Activated CD4-positive, alpha-beta memory T cell treated with anti-CD3 and anti-CD28 coated beads for 36 hours (primary cell): ENCODE measurements at places on chromosomes 11 and 22. TPM values are rescaled to one million over a fixed set of nuclear protein-coding genes. Genes with fewer than 3 reads are reported as not detected.

- no peak for DNase-seq
- no peaks in the 10 kb centered on the region for H3K27me3 ChIP-seq
- peaks cover 80% of the 10 kb centered on the region for H3K4me1 ChIP-seq
- peak overlapping the region; percentile 83 for H3K27ac ChIP-seq
Observed at GRCh38 chr11:116928102-116928777, 90.8 kb upstream of the APOA1 start.

DNA sequence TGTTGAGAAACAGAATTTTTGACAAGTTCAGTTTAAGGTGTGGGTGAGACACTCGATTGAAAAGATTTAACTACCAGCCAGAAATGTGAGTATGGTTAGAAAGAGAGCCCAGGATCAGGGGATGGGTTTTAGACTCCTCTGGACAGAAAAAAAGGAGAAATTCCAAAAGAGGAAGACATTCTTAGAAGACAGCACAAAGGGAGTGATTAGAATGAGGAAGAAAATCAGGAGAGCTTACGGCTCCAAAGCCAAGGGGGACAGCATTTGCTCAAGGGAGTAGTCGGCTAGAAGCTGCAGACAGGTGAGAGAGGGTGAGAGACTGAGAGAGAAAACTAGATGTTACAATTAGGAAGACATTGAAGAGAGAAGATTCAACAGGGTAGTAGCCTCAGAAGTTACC lies 166.1 kb downstream of the ADAMTS15 start:
- no peak for DNase-seq
- no peaks in the 10 kb centered on the region for H3K4me1 ChIP-seq
- H3K27ac ChIP-seq = no peak overlapping the region
- H3K27me3 ChIP-seq = peaks cover 2% of the 10 kb centered on the region
- no peaks in the 10 kb centered on the region for H3K36me3 ChIP-seq

DNA sequence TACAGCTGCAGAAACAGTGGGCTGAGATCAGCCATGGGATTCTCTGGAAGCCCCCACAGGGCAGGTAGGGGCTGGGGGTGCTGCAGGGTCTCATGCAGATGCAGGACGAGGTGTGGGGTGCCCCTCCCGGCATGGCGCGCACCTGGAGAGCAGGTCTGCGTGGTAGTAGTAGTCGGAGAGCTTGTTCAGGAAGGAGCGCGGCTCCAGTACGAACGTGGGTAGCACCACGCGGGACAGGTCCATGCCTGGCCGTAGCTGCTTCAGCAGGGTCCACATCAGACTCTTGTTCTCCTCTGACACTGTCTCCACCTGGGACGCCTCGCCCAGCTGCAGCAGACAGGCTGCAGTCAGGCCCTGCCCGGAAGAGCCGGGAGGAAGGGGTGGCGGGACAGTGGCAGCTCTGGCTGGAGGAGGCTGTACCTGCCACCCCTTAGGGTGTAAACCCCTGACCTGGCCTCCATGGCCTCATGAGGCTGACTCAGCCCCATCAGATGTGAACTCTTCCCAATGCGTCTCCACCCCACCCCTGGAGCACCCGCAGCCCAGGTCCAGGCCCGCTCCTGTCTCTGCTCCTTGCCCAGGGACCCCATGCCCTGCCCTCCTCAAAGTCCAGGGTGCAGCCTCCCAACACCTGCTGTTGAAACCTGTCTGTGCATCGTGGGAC lies 47.0 kb upstream of the CARS1 start:
- DNase-seq = no peak
- H3K27me3 ChIP-seq = no peaks in the 10 kb centered on the region
- H3K27ac ChIP-seq = no peak overlapping the region
- H3K36me3 ChIP-seq = no peaks in the 10 kb centered on the region
- peaks cover 4% of the 10 kb centered on the region for H3K4me1 ChIP-seq

- H3K4me1 ChIP-seq = no peaks in the 10 kb centered on the region
- no peak overlapping the region for H3K27ac ChIP-seq
- H3K27me3 ChIP-seq = no peaks in the 10 kb centered on the region
- H3K36me3 ChIP-seq = peaks cover 23% of the 10 kb centered on the region
Observed at GRCh38 chr11:34150494-34151151, 45.2 kb downstream of the NAT10 start.

DNA sequence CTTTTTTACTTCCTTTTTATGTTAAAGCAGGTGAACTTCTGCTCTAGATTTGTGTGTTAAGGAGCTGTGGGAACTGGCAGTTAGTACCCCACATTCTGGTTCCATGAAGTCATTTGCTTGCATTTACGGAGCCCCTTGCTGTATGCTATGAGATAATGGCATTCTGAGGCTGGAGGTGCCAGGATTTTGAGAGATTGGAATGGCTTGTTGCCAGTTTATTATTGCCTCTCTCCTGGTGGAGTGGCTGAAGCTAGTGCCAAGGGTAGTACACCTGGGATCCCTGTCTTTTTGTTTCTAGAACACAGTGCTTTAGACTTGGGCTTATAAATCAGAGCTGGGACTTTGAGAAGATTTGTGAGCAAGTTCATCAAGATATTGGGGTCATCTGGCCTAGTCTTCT lies 73.8 kb downstream of the STIM1 start:
- no peaks in the 10 kb centered on the region for H3K27me3 ChIP-seq
- no peak overlapping the region for H3K27ac ChIP-seq
- H3K4me1 ChIP-seq = peaks cover 25% of the 10 kb centered on the region

- H3K27me3 ChIP-seq = no peaks in the 10 kb centered on the region
- DNase-seq = peak; percentile 47
- H3K4me3 ChIP-seq = no peak overlapping the region
- H3K4me1 ChIP-seq = peaks cover 50% of the 10 kb centered on the region
Observed at GRCh38 chr11:35330931-35331330, 88.4 kb downstream of the SLC1A2 start.

DNA sequence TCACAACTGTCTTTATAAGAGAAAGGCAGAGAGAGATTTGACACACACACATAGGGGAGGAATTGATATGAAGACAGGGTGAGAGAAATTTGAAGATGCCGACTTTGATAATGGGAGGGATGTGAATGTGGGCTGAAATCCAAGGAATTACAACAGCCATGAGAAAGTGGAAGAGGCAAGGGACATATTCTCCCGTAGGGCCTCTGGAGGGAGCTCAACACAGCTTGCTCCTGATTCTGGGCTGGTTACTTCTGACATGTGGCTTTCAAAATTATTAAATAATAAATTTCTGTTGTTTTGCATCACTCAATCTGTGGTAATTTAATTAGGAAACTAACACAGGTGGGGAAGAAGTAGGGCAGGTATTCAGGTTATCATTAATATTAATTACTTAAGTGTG lies 282.9 kb downstream of the LUZP2 start:
- DNase-seq = no peak
- H3K4me3 ChIP-seq = no peak overlapping the region
- no peaks in the 10 kb centered on the region for H3K36me3 ChIP-seq

- H3K27me3 ChIP-seq = peaks cover 21% of the 10 kb centered on the region
- no peak overlapping the region for H3K4me3 ChIP-seq
- no peaks in the 10 kb centered on the region for H3K4me1 ChIP-seq
- no peaks in the 10 kb centered on the region for H3K36me3 ChIP-seq
Observed at GRCh38 chr22:49345896-49346295, 481.8 kb downstream of the BRD1 start.

DNA sequence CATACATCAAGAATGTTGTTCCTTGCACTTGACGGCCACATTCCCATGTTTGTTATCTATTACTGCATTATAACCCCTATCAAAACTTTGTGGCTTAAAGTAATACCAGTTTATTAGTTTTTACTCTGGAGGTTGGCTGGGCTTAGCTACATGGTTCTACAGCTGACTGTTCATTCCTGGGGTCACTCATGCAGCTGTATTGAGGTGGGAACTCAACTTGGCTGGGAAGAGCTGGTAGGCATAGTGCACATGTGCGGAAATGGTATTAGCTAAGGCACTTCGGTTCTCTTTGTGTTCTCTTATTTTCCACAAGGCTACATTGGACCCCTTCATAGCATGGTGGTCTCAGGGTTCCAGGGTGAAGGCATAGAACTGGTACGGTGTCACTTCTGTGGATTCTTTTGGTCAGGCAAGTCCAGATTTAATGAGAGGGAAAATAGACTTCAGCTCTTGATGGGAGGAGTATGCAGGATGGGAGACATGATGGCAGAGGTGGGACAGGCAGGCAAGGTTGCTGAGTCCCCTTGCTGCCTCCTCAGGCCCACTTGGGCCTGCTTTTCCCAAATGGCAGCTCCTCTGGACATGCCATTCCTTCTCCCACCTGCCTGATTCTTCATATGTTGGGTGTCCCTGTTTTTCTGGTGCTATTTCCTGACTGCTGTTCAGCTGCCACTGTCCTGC lies 16.1 kb downstream of the YDJC start:
- H3K4me1 ChIP-seq = peaks cover 22% of the 10 kb centered on the region
- DNase-seq = no peak
- peak overlapping the region; percentile 65 for H3K27ac ChIP-seq

- H3K36me3 ChIP-seq = no peaks in the 10 kb centered on the region
- H3K4me1 ChIP-seq = no peaks in the 10 kb centered on the region
- no peak overlapping the region for H3K27ac ChIP-seq
Observed at GRCh38 chr11:38950867-38951266, 2352.8 kb upstream of the RAG2 start.

DNA sequence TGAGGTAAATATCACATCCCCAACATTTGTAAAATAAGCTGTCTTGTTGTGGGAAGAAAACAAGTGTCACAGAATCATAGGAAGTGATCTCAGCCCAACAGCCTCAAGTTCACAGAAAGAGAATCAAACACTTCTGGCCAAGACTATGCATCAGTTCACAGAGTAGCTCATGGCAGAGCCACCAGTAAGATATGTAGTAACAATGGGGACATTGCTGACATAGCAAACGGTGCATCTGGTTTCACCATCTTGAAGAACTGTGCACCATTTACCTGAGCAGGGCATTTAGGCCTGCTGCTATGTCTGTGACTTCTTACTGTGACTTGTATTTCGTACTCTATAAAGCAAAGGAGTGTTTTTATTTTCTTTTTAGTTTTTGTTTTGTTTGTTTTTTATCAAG lies 585.3 kb upstream of the FAT3 start:
- H3K27me3 ChIP-seq = no peaks in the 10 kb centered on the region
- DNase-seq = no peak
- H3K27ac ChIP-seq = no peak overlapping the region
- H3K36me3 ChIP-seq = no peaks in the 10 kb centered on the region
- H3K4me1 ChIP-seq = no peaks in the 10 kb centered on the region

DNA sequence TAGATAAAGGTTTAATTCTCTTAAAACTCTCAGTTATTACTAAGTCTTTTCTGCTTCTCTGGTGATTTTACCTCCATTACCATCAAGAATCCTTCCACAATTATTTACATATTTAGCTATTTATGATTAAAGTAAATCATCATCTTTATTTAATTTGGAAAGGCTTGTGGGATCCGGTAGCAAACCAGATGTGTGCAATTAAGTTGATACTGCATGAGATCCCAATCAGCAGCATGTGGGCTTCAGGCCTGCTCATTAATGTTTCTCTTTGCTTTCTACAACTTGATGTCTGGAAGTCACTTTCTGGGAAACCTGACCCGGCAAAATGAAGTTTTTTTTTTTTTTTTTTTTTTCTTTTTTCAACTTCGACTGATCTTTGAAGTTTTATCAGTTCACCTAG lies 558.4 kb upstream of the ANO5 start:
- H3K4me1 ChIP-seq = no peaks in the 10 kb centered on the region
- no peak overlapping the region for H3K4me3 ChIP-seq
- DNase-seq = no peak
- no peaks in the 10 kb centered on the region for H3K36me3 ChIP-seq
- no peaks in the 10 kb centered on the region for H3K27me3 ChIP-seq

DNA sequence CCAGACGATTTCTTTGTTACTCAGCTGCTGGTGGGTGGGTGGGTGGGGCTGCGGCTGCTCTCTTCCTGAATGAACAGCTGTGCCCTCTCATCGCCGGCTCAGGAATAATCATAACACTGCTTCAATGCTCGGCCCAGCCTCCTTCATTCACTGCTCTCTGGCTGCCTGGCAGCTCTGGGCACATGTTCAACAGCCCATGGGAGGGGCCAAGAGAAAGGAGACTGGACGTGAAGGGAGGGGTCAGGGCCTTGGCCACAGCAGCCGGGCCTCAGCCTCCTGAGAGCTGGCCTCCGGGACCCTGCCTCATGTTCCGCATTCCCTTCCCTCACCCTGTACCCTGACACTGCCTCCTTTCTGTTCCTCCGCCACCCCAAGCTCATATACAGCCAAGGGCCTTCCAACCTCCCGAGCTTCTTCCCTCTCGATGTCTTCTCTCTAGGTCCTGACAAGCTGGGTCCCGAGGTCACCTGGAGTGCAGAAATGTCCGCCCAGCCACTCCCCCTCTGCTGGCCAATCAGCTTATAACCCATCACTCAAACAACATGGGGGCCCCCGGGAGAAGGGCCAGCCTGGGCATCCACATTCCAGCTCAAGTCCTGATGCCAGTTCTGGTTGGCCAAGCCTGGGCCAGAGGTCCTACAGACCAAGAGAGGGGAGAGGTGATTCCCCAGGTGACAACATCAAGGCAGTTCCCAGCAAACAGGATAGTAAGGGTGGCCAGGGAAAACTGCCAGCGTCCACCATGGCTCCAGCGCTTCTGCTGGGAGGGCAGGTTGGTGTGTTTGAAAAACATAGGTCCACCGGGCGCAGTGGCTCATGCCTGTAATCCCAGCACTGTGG lies 3.2 kb upstream of the CSDC2 start:
- no peaks in the 10 kb centered on the region for H3K36me3 ChIP-seq
- no peak overlapping the region for H3K4me3 ChIP-seq
- peaks cover 24% of the 10 kb centered on the region for H3K27me3 ChIP-seq
- no peak overlapping the region for H3K27ac ChIP-seq
- peak; percentile 52 for DNase-seq
- no peaks in the 10 kb centered on the region for H3K4me1 ChIP-seq

Gene MFNG
- total RNA-seq = 101 TPM

Gene SUSD2
- 0.22 TPM for total RNA-seq

Gene OR52E8
- total RNA-seq = not detected

Gene POTEH
- total RNA-seq = not detected

Gene PACSIN3
- total RNA-seq = 5.3 TPM

Gene MYEOV
- total RNA-seq = not detected
